ENCODE measurements at places on chromosomes 2 and 18.

DNA sequence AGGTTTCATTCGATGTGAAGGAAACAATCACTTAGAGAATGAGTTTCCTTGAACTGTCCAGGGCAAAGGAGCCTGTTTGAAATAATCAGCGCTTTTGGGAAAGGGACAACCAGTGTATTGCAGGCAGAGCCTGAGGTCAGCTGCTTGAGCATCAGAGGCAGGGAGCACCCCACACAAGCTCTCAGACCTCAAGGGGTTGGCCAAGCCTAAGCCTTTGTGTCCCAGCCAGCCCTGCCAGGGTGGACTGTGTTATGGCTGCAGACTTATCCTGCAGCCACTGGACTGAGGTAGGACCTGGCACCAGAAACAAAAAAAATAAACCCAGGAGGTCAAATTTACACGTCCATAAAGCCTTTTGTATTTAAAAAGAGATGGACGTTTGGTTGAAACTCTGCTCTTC is 228.3 kb downstream of the SEPTIN10 start:
- no peak for DNase-seq

DNA sequence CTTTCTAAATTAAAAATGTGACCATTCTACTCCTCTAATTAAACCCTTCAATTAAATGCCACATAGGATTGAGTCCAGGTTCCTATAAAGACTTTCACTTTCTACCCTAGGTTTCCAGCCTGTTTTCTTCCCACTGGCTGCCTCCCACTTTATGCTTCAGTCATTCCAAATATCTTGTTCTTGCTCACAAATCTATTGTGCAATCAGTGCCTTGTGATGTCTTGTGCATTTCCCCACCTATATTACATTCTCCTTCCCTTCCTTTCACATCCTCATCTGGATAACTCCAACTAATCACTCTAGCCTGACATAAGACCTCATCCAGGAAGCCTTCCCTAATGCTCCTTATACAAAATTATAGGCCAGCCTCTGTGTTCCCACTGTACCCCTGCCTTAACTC is 281.7 kb upstream of the LRATD1 start:
- DNase-seq: no peak

DNA sequence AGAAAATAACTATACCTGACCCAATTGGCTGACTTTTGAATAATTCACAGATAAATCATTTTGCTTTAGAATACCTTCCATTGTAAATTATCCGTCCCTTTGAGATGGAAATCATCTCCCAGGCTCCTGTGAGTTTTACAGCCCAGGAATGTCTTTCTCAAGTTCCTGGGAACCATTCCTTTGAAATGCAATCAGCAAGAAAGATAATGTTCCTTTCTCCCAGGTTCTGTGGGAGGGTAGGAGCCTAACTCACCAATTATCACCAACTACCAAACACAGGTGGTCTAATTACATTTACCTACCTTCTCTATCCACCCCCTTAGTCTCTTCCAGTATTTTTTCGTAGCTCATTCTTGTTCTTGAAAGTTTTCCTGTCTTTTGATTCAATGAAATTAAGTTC is 1016.0 kb downstream of the SOCS6 start:
- DNase-seq: no peak

- no peak for DNase-seq
Observed at GRCh38 chr18:14971461-14972185, 223.7 kb downstream of the ANKRD30B start.

DNA sequence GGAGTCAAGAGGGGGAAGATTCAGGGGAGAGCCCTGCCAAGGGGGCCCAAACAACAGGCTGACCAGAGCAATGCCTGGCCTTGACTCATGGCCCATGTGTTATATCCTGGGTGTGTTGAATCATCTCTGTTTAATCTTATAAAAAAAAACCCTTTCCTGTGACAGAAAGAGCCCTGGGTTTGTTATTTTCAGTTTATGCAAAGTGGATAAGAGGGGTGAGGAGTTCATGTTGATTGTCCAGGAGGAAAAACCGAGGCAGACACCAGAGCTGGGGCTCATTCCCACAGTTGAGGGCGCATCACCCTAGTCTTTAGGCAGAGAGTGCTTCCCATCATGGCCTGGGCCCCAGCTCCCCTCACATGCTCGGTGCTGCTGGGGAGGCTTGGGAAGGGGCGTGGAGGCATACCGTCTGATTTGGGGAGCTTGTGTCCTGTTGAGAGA is 30.9 kb upstream of the IL37 start:
- DNase-seq: no peak

GRCh38 chr2:181371782-181372645 is 85.2 kb upstream of the ITGA4 start:
- no peak for DNase-seq

- no peak for DNase-seq
Observed at GRCh38 chr2:55395724-55396605, 23.7 kb downstream of the CCDC88A start.

GRCh38 chr2:156784020-156784701 is 348.0 kb downstream of the GPD2 start:
- DNase-seq: no peak

DNA sequence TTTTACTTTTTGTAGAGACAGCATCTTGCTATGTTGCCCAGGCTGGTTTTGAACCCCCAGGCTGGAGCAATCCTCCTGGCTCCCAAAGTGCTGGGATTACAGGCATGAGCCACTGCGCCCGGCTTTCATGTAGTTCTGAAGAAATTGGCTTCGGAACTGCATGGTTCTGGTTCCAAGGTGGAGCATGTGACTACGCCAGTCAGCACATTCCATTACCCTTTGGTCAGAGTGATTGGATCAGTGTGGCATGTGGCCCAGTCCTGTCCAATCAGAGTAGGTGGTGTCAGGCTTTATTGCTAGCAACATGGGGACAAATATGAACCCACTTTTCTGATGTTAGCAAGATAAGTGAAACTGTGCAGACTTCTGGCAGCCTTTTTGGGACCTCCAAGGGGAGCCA is 16.3 kb upstream of the ATOH8 start:
- DNase-seq: no peak

GRCh38 chr2:165857876-165858275 is 63.8 kb upstream of the GALNT3 start:
- DNase-seq: no peak

GRCh38 chr2:120174963-120175581 is 48.1 kb downstream of the TMEM185B start:
- DNase-seq: no peak

GRCh38 chr2:98110741-98111140 is 23.8 kb downstream of the VWA3B start:
- DNase-seq: no peak

GRCh38 chr2:348361-348916 is 60.5 kb upstream of the ALKAL2 start:
- DNase-seq: no peak

GRCh38 chr18:49584394-49584793 is 22.5 kb downstream of the LIPG start:
- DNase-seq: no peak

DNA sequence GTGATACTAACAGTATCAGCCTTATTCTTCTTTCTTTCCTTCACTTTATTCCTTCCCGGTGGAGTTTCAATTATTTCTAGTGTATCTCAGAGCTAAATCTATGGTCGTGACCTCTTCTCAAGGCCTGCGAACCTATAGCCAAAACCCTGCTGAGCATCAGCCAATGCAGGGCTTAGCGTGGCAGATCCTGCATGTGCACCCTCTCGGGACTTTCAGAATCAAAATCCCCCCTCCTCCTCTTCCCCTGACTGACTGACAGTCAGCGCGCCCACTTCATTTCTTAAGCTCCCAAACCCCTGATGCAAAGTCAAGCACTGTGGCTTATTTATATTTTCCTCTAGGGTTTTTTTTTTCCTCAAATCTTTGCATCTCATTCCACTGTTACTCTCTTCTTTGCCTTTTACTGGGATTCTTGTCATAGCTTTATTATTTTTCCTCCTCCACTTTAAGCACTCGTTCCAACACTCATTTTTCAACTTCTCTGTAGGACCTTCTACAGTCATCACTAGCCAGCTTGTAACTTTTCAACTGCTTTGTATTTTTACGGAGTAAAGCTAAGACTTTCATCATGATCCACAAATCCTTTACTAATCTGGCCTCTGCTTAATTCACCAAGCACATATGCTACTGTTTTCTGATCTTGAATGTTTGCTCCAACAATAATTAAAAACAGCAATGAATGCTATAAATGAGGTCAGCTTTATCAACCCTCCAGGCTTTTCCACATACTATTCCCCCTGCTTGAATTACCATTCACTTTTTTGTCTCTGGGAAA is 896.5 kb upstream of the PIK3C3 start:
- DNase-seq: no peak

DNA sequence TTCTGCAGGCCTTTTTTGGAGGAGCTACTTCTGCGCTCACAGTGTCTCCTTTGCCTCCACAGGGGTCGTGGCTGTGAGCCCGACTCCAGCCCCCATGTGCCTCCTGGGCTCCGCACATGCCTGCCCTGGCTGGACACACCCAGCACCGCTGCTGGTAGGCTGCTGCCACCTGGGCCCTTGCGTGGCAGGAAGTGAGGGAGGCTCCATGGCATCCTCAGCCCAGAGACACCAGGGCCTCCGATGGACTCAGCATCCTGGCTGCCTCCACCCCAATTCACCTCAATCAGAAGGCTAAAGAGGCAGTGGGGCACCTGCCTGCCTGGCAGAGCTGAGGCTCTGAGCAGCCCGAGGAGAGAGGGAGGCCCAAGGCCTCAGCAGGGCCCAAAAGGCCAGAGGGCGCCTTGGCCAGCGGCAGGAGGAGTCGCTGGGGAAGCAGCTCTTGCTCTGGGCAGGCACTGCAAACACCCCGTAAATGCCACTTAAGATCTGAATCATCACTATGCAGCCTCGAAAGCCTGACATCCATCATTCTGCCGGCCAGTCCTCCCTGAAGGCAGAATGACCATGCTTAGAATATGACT is 68.3 kb upstream of the OTOS start:
- no peak for DNase-seq

GRCh38 chr2:237700512-237701032 is 73.2 kb downstream of the LRRFIP1 start:
- peak; percentile 73 for DNase-seq

DNA sequence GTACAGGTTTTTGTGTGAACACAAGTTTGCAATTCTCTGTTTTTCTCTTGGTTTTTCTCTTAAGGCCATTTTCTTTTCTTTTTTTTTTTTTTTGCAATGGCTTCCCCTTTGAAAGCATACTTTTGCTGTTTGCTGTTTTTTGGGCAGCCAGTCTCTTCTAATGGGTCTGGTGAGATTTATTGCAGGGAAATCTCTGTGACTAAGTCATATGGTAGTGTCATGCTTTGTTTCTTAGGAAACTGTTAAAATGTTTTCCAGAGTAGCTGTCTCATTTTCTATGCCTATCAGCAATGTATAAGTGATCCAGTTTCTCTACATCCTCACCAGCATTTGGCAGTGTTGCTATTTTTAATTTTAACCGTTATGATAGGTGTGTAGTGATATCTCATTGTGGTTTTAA is 27.9 kb upstream of the CDCA7 start:
- no peak for DNase-seq

GRCh38 chr2:217491271-217491670 is 511.5 kb downstream of the TNS1 start:
- DNase-seq: no peak

GRCh38 chr2:173997269-173997668 is 32.1 kb upstream of the SP3 start:
- DNase-seq: no peak

DNA sequence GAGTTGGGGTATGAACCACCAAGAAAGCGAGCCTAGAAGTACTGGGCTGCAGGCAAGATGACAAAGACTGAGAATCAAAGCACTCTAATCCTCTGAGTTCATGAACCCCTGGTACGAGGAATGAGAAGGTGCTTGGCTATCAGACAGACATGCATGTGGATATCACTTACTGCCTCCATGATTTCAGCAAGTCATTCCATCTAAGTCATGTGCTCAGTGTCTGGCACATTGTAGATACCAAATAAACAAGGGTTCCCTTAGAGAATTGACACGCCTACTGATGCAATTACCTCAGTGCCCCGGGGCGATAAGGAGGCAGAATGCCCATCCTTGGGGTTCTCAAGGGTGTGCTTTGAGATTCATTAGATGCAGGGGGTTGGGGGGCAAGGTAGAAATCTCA is 125.6 kb upstream of the PKDCC start:
- DNase-seq: no peak

- DNase-seq: no peak
Observed at GRCh38 chr2:1546023-1546591, 132.8 kb downstream of the TPO start.

DNA sequence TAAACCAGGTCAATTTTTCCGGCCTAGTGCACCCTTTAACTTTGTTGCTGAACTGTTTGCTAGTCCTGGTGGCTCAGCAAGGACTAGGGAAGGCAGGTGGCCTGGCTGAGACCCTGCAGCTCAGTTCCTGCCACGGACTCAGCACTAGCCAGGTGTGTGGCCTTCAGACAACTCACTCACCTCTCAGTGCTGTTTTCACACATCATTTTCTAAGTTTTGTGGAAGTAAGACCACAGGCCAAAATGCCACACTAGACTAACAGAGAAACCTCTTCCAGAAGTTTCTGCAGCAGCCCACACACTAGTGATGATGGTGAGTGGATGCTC is 65.9 kb upstream of the SLC1A4 start:
- no peak for DNase-seq

DNA sequence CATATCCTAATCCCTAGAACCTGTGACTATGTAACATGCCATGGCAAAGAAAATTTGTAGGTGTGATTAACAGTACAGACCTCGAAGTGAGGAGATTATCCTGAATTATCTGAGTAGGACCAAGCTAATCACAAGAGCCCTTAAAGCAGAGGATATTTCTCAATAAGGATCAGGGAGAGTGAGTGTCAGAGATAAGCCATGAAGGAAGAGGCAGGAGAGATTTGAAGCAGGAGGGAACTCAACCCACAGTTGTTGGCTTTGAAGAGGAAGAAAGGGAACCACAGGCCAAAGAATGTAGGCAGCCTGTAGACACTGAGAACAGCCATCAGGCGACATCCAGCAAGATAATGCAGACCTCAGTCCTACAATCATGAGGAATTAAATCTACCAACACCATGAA is 229.3 kb downstream of the NBAS start:
- no peak for DNase-seq

- DNase-seq: no peak
Observed at GRCh38 chr18:62808123-62808522, 92.8 kb downstream of the PHLPP1 start.

- DNase-seq: no peak
Observed at GRCh38 chr2:45688479-45689298, 37.2 kb downstream of the PRKCE start.

GRCh38 chr18:46732201-46732600 is 24.7 kb downstream of the ST8SIA5 start:
- no peak for DNase-seq

DNA sequence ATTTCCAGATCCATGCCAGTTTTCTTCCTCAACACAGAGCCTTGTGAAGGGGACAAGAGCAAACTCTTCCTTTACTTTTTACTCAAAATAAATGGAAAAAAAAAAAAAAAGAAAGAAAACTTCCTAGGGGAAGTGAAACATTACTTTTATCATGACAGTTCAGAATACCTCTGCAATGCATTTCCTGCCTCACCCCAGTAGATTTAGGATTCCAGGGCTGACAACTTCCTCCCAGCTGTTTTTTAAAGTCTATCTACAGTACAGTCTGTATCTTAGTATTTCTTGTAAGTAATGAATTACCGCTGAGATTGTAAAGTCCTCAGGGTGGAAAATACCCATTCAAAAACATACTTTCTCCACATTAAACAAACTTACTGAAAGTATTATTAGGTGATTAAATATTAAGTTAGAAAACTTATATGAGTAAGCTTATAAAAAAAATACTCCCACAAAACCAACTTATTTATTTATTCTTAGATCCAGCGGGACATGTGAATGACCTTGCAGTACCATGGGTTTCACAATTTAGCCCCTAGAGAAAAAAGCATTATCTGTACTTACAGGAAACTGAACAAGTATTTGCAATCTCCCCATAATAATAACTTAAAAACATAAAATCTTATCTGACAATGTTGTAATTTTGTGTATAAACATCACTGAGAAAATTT is 117.7 kb downstream of the RBMS1 start:
- DNase-seq: no peak
